ENCODE measurements at places on chromosomes 6 and 20. TPM values are rescaled to one million over a fixed set of nuclear protein-coding genes. Genes with fewer than 3 reads are reported as not detected.

The DEFB132 gene
- not detected for total RNA-seq

The PSORS1C1 gene
- total RNA-seq: 1.1 TPM

The CGA gene
- not detected for total RNA-seq

The STMND1 gene
- total RNA-seq: 0.34 TPM

The TTLL9 gene
- 0.67 TPM for total RNA-seq

The ADGB gene
- not detected for total RNA-seq

The TBXT gene
- total RNA-seq: not detected

The KIAA1755 gene
- total RNA-seq: 3.6 TPM

The LPA gene
- 2.0 TPM for total RNA-seq

The MICA gene
- total RNA-seq: 15.5 TPM

The CRISP3 gene
- 0.85 TPM for total RNA-seq

GRCh38 chr20:15031546-15032351 lies 694.3 kb upstream of the FLRT3 start:
- DNase-seq: no peak
- H3K27ac ChIP-seq: no peak overlapping the region
- no peak overlapping the region for H3K4me3 ChIP-seq
- no peaks in the 10 kb centered on the region for H3K27me3 ChIP-seq
- H3K36me3 ChIP-seq: no peaks in the 10 kb centered on the region
- H3K4me1 ChIP-seq: peaks cover 23% of the 10 kb centered on the region

GRCh38 chr6:134217105-134217797 lies 100.7 kb downstream of the SGK1 start:
- DNase-seq: no peak
- peaks cover 4% of the 10 kb centered on the region for H3K4me1 ChIP-seq
- no peak overlapping the region for H3K4me3 ChIP-seq
- no peak overlapping the region for H3K27ac ChIP-seq
- H3K36me3 ChIP-seq: no peaks in the 10 kb centered on the region
- no peaks in the 10 kb centered on the region for H3K27me3 ChIP-seq

DNA sequence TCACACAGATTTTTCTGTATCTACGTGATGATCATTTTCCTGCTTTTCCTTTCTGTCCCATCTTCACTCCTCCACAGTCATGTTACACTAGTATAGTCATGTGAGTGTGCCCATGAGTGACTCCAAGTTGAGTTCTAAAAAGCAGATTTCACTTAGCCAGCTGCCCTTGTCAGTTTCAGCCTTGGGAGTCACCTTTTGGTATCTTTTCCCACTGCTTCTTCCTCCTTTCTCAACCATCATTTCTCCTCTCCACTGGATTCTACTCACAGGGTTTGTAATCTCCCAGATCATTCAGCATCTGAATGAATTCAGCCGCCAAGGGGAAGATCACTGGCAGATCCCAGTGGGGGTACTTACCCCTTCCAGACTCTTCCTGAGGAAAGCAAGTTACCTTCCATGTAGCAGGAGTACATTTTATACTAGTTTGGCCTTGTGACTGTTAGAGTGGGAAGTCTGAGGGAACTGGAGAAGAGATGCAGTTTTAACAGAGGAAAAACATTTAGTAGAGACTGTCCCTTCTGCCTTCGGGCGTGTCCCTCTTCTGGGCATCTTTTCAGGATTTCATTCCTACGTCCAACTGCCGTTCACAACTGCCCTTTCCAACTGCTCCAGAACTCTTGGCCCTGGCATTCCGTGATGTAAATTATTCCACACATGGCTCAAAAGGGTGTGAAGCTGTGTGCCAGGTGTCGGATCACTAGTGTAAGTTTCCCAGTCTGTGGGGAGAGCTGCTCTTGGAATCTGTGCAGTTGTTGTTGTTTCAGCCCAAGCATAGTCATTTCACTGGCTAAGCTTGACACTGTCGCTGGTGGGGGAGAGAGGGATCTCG lies 38.9 kb downstream of the BICRAL start:
- no peak overlapping the region for H3K27ac ChIP-seq
- H3K4me1 ChIP-seq: no peaks in the 10 kb centered on the region
- no peaks in the 10 kb centered on the region for H3K27me3 ChIP-seq

DNA sequence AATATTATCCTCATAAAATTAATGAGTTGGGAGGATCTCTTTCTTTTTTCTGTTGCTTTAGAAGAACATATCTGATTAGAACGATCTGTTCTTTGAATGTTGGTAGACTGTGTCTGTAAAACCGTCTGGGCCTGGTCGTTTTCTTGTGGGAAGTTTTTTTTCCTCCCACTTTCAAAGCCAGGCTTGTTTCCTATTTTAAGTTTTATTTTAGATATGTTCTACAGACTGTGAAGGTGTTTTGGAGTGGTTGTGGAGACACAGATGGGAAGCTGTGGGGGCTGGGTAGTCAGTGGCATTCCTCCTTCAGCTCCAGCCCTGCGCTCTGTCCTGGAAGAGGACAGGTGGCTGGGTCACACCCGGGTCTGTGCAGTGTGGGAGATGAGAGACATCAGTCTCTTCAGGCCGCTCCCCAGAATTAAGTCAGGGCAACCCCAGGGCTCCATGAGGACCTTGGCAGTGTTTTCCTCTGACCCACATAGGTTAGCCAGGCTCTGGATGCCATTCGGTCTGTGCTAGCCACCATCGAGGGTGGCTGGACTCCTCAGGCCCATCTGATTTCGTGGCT lies 92.0 kb upstream of the SCP2D1 start:
- no peak overlapping the region for H3K27ac ChIP-seq
- no peaks in the 10 kb centered on the region for H3K27me3 ChIP-seq
- H3K4me3 ChIP-seq: no peak overlapping the region
- peaks cover 12% of the 10 kb centered on the region for H3K4me1 ChIP-seq

GRCh38 chr6:3328145-3328544 lies 69.4 kb downstream of the PSMG4 start:
- peaks cover 26% of the 10 kb centered on the region for H3K4me1 ChIP-seq
- H3K36me3 ChIP-seq: no peaks in the 10 kb centered on the region
- DNase-seq: no peak
- no peaks in the 10 kb centered on the region for H3K27me3 ChIP-seq
- no peak overlapping the region for H3K4me3 ChIP-seq

- H3K4me1 ChIP-seq: no peaks in the 10 kb centered on the region
- H3K27me3 ChIP-seq: peaks cover 2% of the 10 kb centered on the region
- DNase-seq: no peak
- no peak overlapping the region for H3K4me3 ChIP-seq
- no peak overlapping the region for H3K27ac ChIP-seq
Measured at GRCh38 chr6:77502981-77503380, 39.7 kb upstream of the HTR1B start.

DNA sequence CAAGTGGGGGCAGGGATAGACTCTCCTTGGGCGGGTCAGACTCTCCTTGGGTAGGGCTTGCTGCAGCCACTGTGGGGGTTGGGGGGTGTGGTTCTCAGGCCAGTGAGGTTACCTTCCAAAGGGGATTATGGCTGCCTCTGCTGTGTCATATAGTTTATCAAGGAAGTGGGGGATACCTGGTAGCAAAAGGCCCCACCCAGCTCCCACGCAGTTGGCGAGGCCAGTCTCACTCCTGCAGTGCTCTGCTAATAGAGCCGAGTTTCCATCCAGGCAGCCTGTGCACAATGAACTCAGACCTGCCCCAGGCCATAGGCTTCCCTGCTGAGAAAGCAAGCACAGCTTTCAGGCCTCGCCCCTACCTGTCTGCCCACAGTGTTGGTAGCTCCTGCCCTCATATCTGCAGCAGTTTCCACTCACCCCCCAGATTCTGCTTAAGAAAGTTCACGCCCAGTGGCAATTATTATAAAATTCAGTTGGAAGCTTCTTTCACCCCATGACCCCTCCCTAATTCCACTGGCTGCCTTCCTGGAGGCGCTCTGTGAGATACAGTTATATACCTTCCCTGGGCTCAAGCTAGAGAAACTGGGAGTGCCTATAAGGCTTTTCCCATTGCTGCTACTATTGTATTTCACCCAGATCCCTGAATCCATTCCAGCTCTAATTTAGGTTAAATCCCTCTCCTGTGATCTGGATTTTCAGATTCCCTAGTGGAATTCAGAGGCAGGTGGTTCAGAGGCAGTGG lies 56.1 kb downstream of the HDDC2 start:
- peaks cover 35% of the 10 kb centered on the region for H3K36me3 ChIP-seq
- H3K4me3 ChIP-seq: peak overlapping the region; percentile 9
- H3K4me1 ChIP-seq: peaks cover 37% of the 10 kb centered on the region

DNA sequence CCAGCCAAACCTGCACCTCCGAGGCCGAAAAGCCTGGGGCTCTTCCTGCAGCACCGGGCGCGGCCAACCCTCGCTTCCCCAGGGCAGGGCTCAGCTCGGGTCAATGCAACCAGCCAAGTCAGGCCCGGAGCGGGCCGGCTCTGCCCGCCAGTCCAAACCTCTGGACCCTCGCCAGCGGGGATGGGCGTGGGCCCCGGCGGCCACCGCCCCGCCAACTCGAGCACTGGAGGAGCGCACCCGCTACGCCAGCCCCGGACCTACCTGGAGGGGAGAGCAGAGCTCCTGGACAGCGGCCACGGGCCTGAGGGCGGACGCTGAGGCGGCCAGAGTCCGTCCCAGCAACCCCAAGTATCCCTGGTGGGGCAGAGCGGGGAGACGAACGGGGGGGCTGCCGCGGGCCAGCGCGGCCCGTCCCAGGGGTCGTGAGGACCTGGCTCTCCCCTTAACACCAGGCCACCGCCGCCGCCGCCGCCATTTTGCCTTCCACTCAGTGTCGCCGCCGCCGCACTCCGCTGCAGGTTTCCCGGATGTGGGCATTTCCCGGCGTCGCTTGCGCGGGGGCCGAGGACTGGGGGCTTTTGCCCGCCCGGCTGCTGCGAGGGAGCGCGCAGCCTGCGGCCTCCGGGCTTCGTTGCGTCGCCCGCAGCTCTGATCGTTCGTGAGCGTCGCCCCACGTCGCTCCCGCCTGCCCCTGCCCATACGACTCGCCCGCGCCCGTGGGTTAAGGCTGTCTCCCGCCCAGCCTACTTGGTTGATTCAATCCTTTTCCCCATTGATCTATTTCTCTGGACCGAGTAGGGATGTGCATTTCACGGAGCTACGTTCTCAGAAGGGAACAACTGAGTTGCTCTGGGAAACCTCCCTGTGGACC lies at the start of gene LATS1:
Gene LATS1 (minus strand): TSS at position 514 of the 871 bp plus-strand sequence. CDS start 15,975 bp downstream, outside the sequence.
- no peaks in the 10 kb centered on the region for H3K27me3 ChIP-seq
- DNase-seq: peak; percentile 72
- peaks cover 20% of the 10 kb centered on the region for H3K4me1 ChIP-seq
- peaks cover 2% of the 10 kb centered on the region for H3K36me3 ChIP-seq

- no peak overlapping the region for H3K27ac ChIP-seq
- no peak overlapping the region for H3K4me3 ChIP-seq
- no peak for DNase-seq
- peaks cover 38% of the 10 kb centered on the region for H3K36me3 ChIP-seq
Measured at GRCh38 chr6:8084586-8084985, 17.8 kb downstream of the EEF1E1 start.

GRCh38 chr6:166499350-166500163 lies 86.9 kb downstream of the RAMACL start:
- H3K4me3 ChIP-seq: no peak overlapping the region
- peaks cover 14% of the 10 kb centered on the region for H3K4me1 ChIP-seq
- no peak for DNase-seq
- peaks cover 19% of the 10 kb centered on the region for H3K36me3 ChIP-seq
- peaks cover 23% of the 10 kb centered on the region for H3K27me3 ChIP-seq
- no peak overlapping the region for H3K27ac ChIP-seq

- H3K4me3 ChIP-seq: no peak overlapping the region
- DNase-seq: no peak
- H3K4me1 ChIP-seq: peaks cover 22% of the 10 kb centered on the region
- H3K36me3 ChIP-seq: peaks cover 19% of the 10 kb centered on the region
Measured at GRCh38 chr6:9224539-9224938, 789.2 kb upstream of the SLC35B3 start.

DNA sequence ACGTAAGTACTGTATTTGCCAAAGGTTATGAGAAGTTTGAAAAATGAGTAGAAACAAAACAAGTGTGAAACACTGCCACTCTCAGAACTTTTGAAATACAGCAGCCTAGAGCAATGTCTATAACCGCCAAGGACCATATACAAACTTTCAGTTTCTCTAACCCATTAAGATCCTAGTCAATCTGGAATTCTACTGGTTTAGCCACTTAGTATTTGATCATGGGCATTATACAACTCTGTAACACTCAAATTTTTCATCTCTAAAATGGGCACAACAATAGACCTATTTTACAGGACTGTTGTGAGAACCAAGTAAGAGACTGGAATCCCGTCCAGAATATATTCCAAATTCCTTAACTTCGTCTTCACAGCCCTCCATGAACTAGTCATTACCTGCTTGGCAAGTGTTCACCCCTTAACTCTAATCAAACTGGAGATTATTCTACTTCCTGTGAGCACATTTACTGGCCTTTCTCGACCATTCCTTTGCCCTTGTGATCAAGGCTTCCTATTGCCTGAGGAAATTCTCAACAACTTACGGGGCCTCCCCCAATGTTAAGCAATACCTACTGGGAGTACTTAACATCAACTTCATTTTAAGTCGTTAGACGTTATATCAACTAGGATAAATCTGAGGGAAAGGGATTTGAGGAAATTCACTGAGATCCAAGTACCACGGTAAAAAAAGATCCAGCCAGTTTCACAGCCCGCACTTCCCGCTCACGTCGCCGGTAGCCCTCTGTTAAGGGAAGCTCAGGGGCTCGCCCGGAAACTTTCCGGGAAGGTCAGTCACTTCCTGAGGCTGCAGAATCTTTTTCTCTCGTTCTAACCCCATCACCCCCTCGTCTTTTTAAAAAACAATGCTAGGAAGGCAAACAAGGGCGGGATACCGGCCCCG lies 1.1 kb downstream of the EIF2S2 start:
- H3K4me1 ChIP-seq: peaks cover 33% of the 10 kb centered on the region
- H3K4me3 ChIP-seq: peak overlapping the region; percentile 97
- H3K36me3 ChIP-seq: peaks cover 6% of the 10 kb centered on the region
- DNase-seq: no peak

GRCh38 chr20:37627060-37627766 lies 66.6 kb upstream of the CTNNBL1 start:
- peak; percentile 59 for DNase-seq
- H3K27ac ChIP-seq: no peak overlapping the region
- H3K4me3 ChIP-seq: no peak overlapping the region
- H3K36me3 ChIP-seq: no peaks in the 10 kb centered on the region

- no peak for DNase-seq
- peaks cover 37% of the 10 kb centered on the region for H3K36me3 ChIP-seq
- H3K27me3 ChIP-seq: no peaks in the 10 kb centered on the region
- H3K27ac ChIP-seq: no peak overlapping the region
- no peak overlapping the region for H3K4me3 ChIP-seq
Measured at GRCh38 chr6:154951345-154952200, 43.5 kb upstream of the TIAM2 start.

DNA sequence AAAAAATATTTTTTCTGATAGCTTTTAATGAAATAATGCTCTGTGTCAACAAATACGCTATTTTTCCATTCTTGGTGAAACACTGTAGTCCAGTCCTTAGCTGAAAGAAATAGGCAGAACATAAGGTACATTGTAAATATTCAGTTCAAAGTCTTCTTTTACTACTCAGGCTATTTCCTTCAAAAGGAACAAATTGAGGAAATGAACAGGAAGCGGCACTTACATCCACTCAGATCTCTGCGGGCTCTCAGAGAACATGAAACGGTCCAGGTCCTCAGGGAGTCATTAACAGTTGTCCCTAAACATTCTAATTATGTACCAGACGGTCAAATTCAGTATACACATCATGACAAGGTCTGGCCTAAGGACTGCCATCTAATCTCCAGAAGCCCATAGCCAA lies 212.6 kb downstream of the KIF16B start:
- no peaks in the 10 kb centered on the region for H3K27me3 ChIP-seq
- peaks cover 5% of the 10 kb centered on the region for H3K36me3 ChIP-seq

Data from mesothelial cell of epicardium (in vitro differentiated cells).